T-cell (primary cell): ENCODE measurements at places on chromosomes 5 and 9. TPM values are rescaled to one million over a fixed set of nuclear protein-coding genes. Genes with fewer than 3 reads are reported as not detected.

The LCN15 gene
- not detected for total RNA-seq

The OR1K1 gene
- total RNA-seq, result not detected

GRCh38 chr9:25284365-25284764 is 393.9 kb downstream of the TUSC1 start:
- no peaks in the 10 kb centered on the region for H3K4me1 ChIP-seq
- no peaks in the 10 kb centered on the region for H3K36me3 ChIP-seq
- DNase-seq, result no peak
- H3K27me3 ChIP-seq, result no peaks in the 10 kb centered on the region

DNA sequence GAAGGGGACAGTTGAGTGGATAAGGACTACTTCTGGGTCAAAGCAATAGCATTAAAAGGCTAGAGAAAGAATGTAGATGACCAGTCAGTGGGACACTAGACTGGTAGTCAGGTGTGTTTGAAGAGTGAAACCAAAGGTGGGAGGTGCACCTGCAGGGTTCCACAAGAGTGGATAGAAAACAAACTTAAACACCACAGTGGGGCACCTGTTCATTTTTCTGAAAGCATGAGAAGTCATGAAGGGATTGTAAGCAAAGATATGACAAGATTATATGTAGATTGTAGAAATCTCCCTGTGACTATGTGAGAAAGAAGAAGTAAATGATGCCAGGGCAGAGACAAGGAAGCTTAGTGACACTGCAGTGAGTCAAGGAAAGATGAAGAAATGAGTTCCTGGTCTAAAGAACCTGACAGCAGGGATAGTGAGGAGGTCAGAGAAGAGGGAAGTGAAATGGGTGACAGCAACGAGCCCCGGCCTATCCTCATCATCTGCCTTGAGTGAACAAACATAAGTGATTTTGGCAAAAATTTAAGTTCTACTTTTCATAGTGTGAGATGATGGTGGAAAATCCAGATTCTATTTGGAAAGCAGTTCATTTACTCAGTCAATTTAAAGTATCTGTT is 296.9 kb downstream of the TLE4 start:
- no peak for DNase-seq
- H3K4me1 ChIP-seq, result peaks cover 13% of the 10 kb centered on the region
- no peaks in the 10 kb centered on the region for H3K36me3 ChIP-seq
- H3K27me3 ChIP-seq, result no peaks in the 10 kb centered on the region
- no peak overlapping the region for H3K4me3 ChIP-seq
- no peak overlapping the region for H3K27ac ChIP-seq

- H3K4me1 ChIP-seq, result no peaks in the 10 kb centered on the region
- H3K36me3 ChIP-seq, result no peaks in the 10 kb centered on the region
- no peak for DNase-seq
Measured at GRCh38 chr5:147442224-147442623, 67.6 kb downstream of the DPYSL3 start.

- H3K4me1 ChIP-seq, result no peaks in the 10 kb centered on the region
- H3K27ac ChIP-seq, result no peak overlapping the region
- no peaks in the 10 kb centered on the region for H3K27me3 ChIP-seq
- DNase-seq, result no peak
- H3K36me3 ChIP-seq, result no peaks in the 10 kb centered on the region
Measured at GRCh38 chr9:111297066-111297824, 32.8 kb downstream of the OR2K2 start.

GRCh38 chr9:15354713-15355112 is 47.7 kb upstream of the TTC39B start:
- no peaks in the 10 kb centered on the region for H3K27me3 ChIP-seq
- no peak overlapping the region for H3K27ac ChIP-seq
- DNase-seq, result no peak

The CCL27 gene
- not detected for total RNA-seq

GRCh38 chr9:118736406-118736805 is 632.8 kb downstream of the BRINP1 start:
- H3K27me3 ChIP-seq, result no peaks in the 10 kb centered on the region
- no peak overlapping the region for H3K4me3 ChIP-seq
- DNase-seq, result no peak
- no peak overlapping the region for H3K27ac ChIP-seq
- H3K36me3 ChIP-seq, result no peaks in the 10 kb centered on the region

The RASGEF1C gene
- not detected for total RNA-seq

DNA sequence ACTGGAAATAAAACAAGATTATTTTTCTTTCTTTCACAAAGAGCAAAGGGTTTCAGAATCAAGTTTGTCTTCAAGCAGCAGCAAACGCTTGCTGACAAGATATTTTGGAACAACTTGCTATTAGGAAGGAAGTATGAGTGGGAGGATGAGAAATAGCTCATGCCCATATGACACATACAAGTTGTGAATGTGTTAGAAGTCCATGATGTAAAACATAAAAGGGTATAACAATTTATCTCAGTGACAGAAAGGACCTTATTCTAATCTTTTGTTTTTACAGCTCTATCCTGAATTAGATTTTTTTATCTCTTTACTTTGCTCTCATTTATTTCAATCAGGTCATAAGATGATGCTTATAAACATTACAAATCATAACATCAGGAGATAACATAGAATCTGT is 516.6 kb upstream of the MEF2C start:
- no peak overlapping the region for H3K4me3 ChIP-seq
- no peaks in the 10 kb centered on the region for H3K36me3 ChIP-seq
- H3K27ac ChIP-seq, result no peak overlapping the region
- DNase-seq, result no peak
- no peaks in the 10 kb centered on the region for H3K4me1 ChIP-seq

DNA sequence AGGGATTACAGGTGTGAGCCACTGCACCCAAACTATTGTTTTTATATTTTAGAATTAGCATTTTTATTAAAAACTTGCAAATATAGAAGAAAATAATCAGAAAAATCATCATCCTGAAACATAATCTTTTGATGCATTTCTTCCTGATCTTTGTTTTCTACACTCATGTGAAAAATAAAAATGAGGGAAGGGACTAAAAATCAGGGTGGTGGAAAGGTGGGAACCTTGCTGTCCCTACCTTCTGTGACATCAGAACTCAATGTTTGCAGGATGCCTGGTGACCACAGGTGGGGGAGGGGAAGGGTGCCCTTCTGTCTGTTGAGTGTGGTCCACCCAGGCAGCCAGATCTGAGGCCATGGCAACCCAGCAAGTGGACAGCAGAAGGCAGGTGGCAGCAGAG is at the start of gene SMIM23:
Gene SMIM23, plus strand, starts transcription at position 301 of the 400 bp plus-strand sequence. Its CDS starts 55 bp downstream, at position 356.
- peaks cover 12% of the 10 kb centered on the region for H3K27me3 ChIP-seq
- DNase-seq, result no peak
- H3K36me3 ChIP-seq, result no peaks in the 10 kb centered on the region
- no peak within 1 kb of the TSS for H3K27ac ChIP-seq
- no peak within 1 kb of the TSS for H3K4me3 ChIP-seq
- H3K4me1 ChIP-seq, result no peaks in the 10 kb centered on the region

- H3K4me3 ChIP-seq, result no peak overlapping the region
- H3K27ac ChIP-seq, result no peak overlapping the region
- DNase-seq, result no peak
- no peaks in the 10 kb centered on the region for H3K4me1 ChIP-seq
- no peaks in the 10 kb centered on the region for H3K36me3 ChIP-seq
Measured at GRCh38 chr5:60687927-60688720, 11.8 kb downstream of the DEPDC1B start.

DNA sequence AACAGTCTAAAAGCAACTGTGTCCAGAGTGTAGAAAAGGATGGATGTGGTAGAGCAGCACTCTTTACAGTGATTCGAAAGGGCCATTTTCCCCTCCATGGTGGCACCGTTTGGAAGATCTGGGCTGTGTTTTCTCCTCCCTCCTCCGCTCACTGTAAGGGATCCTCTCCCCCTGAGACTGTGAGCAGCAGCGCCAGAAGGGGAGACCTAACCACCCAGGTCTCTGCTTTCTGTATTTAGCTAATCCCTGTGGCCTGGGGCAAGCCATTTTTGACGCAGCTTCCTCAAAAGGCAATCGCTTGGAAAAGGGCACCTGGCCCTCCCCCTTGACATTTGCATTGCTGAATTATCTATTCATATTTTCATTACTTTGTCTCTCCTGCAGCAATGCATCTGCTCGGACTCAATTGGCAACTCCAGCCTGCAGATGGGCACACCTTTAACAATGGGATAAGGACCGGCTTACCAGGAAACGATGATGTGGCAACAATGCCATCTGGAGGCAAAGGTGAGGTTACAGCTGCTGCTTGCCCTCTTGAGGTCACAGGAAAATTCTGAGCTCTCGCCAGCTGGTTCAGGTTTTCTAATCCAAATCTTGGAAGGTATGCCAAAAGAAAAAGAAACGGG is 244.3 kb upstream of the WWC1 start:
- no peak overlapping the region for H3K4me3 ChIP-seq
- H3K36me3 ChIP-seq, result no peaks in the 10 kb centered on the region
- DNase-seq, result no peak
- H3K27me3 ChIP-seq, result peaks cover 6% of the 10 kb centered on the region

The GLDC gene
- total RNA-seq, result 0.65 TPM

- H3K4me3 ChIP-seq, result no peak overlapping the region
- H3K36me3 ChIP-seq, result no peaks in the 10 kb centered on the region
- H3K27ac ChIP-seq, result no peak overlapping the region
- no peaks in the 10 kb centered on the region for H3K27me3 ChIP-seq
Measured at GRCh38 chr5:170216257-170216864, 16.4 kb upstream of the C5orf58 start.
